Tongue (tissue), 3 donors: ENCODE measurements at places on chromosomes 13 and 19.

- no peak for DNase-seq
These were observed 77.0 kb downstream of the ZNF536 start for GRCh38 chr19:30449078-30449590.

- DNase-seq = no peak
These were observed 8.3 kb downstream of the ZNF837 start for GRCh38 chr19:58372311-58373133.

DNA sequence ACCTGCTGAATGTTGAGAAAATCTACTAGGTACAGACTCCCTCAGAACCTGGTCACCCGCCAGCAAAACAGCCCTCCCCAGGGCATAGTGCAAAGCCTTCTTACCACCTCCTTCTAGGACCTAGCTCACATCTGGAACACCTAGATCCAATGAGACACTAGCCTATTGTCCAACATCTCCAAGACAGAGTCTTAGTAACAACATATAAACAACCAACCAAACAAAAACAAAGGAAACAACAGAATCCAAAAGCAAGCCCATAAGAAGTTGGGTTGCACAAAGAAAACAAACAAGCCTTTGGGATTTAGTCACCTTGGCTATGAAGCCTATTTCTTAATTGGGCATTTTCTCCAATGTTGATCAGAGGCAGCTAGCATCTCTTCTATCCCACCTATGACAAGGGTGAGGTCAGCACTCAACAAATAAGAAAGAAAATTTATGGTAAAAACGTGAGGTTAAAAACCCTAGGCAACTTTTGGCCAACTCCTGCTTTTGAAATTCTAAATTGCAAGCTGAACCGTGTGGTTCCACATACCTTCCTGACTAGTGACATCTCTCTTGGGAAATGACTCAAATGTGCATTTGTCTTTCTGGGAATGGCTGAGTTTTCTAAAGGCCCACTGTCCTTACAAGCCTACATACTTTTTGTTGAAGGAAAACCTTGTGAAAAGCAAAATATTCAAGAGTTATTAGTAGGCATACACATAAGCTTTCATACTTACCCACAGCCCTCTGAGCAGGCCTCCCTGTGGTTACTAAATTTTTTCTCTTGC is 66.7 kb downstream of the FAM216B start:
- no peak for DNase-seq

DNA sequence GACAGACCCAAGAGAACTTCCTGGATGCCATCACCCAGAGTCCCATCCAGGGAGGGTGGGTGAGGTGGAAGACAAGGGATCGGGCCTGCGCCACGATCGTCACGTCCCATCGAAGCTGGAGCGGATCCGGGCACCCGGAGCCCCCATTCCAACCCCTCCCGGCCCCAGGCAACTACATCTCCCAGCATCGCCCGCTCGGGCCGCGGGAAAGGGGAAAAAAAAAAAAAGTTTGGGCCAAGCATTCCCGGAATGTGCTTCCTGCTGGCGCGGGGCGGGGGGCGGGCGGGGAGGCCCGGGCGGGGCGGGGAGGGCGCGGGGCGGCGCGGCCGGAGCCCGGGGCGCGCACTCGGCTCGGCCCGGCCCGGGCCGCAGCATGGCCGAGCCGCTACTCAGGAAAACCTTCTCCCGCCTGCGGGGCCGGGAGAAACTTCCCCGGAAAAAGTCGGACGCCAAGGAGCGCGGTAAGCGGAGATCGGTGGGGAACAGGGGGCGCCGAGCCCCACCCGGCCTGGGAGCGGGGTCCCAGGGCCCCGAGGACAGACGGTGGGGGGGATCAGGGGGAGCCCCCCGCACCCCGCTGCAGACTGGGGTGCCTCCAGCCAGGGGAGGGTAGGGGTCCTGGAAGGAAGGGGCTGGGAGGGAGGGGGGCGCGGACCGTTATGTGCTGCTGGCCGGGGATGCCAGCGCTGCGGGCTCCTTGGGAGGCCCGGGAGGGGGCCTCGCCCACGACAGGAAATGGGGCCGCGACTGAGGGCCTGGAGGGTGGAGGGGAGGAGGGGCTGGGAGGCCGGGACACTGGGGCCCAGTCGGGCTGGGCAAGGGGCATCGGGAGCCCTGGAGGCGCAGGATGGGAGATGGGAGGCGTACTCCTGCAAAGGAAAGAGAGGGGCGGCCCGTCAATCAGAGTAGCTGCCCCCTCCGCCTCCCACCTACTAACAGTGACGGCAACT is at the start of gene SYDE1:
Gene SYDE1 (plus strand): TSS at position 341 of the 950 bp plus-strand sequence. CDS start 33 bp downstream, at position 374.
- DNase-seq = peak; percentile 87

DNA sequence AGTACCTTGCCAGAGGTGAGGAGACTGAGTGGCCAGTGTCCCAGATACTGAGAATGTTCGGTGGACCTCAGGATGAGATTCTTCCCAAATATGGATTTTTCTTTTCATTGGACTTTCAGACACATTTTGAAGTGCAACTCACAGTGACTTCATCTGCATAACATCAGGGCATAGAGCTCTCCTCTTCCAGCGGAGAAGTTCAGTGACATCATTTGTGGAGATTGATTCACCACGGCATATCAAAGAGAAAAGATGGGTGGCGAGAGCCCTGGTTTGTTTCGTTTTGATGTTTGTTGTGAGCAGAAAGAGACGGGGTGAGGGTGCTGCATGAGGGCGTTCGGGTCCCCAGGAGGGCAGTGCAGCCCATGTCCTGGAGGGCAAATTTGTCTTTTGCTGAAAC is 120.1 kb upstream of the GPR12 start:
- peak; percentile 2 for DNase-seq

- DNase-seq = no peak
These were observed 153.6 kb upstream of the TMTC4 start for GRCh38 chr13:100828226-100828625.

DNA sequence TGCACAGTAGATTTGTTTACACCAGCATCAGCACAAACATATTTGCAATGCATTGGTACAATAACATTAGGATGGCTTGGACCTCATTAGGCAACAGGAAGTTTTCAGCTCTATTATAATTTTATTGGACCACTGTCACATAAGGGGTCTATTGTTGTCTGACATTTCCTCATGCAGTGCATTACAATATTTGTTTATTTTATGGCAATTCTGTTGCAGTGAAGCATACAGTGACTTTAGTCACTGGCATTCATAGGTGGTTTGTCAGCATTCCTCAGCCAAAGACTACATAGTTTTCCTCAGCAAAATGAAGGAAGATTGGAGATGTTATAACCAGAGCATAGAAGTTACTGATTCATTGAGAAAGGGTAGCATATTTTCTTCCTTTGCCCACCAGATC is 1732.9 kb downstream of the PCDH9 start:
- DNase-seq = no peak
